ENCODE measurements at places on chromosomes 12 and 14. TPM values are rescaled to one million over a fixed set of nuclear protein-coding genes. Genes with fewer than 3 reads are reported as not detected.

GRCh38 chr12:102806110-102806509 lies 110.9 kb downstream of the PAH start:
- DNase-seq, result no peak

LMO3 gene
- total RNA-seq, result 2.6 TPM

GRCh38 chr14:96739200-96739910 lies 57.8 kb upstream of the VRK1 start:
- DNase-seq, result no peak

GRCh38 chr14:101031186-101031585 lies 127.7 kb upstream of the RTL1 start:
- DNase-seq, result no peak
